Activated CD4-positive, alpha-beta memory T cell treated with anti-CD3 and anti-CD28 coated beads, Interleukin-2, amount 10 ng/mL, durations not matched to agents 7 days and 5 days (primary cell): ENCODE measurements at places on chromosomes 16 and 17. TPM values are rescaled to one million over a fixed set of nuclear protein-coding genes. Genes with fewer than 3 reads are reported as not detected.

DNA sequence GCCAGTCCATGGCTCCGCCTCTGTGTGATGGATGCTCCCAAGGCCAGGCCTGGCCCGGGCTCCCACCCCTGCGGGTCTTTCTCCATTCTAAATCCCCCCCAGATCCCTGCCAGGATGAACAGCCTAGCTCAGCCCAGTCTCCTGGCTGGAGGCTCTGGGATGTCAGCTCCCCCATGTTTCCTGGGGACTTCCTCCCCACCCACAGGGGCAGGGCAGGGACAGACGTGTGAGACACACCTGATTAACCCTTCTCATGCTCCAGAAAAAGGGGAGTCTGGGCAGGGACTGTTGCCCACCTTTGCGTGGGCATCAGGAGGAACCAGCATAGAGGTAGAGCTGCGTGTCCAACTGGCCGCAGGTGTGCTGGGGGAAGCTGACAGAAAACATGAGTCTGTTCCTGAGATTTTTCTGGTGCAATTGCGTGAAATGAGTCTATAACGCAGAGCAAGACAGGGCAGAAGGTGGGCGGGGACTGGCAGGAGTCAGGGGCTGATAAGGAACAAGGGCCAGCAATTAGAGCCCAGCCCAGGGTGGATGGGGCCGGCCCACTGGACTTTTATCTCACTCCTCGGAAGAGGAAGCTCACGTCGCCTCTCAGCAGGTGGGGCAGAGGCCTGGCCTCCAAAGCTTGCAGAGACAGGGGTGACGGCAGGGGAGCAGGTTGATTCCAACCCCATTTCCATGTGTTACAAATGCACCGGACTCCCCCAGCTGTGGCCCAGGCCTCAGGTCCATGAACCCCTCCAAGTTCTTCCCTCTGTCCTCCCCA is 238.2 kb downstream of the RBFOX3 start:
- H3K27me3 ChIP-seq, result no peaks in the 10 kb centered on the region
- no peaks in the 10 kb centered on the region for H3K36me3 ChIP-seq
- no peaks in the 10 kb centered on the region for H3K4me1 ChIP-seq

DNA sequence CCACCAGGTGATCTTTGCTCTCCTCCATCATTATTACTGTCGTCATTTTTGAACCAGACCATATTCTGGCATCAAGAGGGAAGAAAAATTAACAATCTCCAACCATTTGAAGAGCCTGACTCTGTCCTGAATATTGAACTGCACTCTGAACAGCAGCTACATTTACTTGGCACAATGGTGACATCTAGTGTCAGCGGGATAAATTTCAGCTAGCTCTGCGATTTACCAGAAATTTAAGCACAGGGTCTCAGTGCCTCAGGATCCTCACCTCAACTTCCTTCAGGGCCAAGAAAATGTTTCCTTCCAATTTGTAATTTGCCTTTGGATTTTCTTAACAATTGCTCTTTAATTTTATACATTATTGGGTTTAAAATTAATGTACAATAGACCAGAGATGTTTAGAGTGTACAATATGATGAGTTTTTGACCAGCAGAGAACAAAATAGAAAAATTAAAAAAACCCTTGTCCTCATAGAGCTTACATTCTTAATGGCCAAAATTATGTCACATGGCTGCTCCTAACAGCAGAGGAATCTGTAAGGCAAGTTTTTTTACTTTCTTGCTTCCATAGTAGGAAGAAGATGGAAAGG is 10.7 kb upstream of the ZNF19 start:
- peaks cover 3% of the 10 kb centered on the region for H3K27me3 ChIP-seq
- H3K36me3 ChIP-seq, result no peaks in the 10 kb centered on the region
- no peak overlapping the region for H3K27ac ChIP-seq
- no peak overlapping the region for H3K4me3 ChIP-seq

The NHLRC4 gene
- 2.3 TPM for total RNA-seq

GRCh38 chr16:361341-361871 is 8.9 kb upstream of the AXIN1 start:
- no peak overlapping the region for H3K4me3 ChIP-seq
- no peak overlapping the region for H3K27ac ChIP-seq
- peaks cover 5% of the 10 kb centered on the region for H3K4me1 ChIP-seq
- no peak for DNase-seq
- H3K27me3 ChIP-seq, result no peaks in the 10 kb centered on the region

DNA sequence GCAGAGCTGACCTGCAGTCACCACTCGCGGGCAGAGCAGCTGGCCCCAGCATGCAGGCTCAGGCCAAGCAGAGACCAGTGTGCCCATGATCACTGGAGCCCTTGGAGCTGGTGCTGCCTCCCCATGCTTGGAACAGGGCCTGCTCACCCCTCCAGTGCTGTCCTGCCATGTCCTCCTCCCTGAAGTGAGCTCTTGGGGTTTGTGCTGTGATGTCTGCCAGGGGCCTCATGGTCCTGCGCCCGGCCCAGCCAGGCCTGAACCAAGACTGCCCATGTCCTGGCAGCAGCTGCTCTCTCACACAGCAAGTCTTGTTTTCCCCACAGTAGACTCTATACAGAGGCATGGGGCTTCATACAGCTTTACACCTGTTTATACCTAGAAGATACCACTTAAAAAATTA is 24.6 kb downstream of the TMEM11 start:
- H3K4me1 ChIP-seq, result peaks cover 12% of the 10 kb centered on the region
- no peak overlapping the region for H3K4me3 ChIP-seq
- H3K36me3 ChIP-seq, result peaks cover 21% of the 10 kb centered on the region
- H3K27me3 ChIP-seq, result no peaks in the 10 kb centered on the region
- no peak overlapping the region for H3K27ac ChIP-seq

DNA sequence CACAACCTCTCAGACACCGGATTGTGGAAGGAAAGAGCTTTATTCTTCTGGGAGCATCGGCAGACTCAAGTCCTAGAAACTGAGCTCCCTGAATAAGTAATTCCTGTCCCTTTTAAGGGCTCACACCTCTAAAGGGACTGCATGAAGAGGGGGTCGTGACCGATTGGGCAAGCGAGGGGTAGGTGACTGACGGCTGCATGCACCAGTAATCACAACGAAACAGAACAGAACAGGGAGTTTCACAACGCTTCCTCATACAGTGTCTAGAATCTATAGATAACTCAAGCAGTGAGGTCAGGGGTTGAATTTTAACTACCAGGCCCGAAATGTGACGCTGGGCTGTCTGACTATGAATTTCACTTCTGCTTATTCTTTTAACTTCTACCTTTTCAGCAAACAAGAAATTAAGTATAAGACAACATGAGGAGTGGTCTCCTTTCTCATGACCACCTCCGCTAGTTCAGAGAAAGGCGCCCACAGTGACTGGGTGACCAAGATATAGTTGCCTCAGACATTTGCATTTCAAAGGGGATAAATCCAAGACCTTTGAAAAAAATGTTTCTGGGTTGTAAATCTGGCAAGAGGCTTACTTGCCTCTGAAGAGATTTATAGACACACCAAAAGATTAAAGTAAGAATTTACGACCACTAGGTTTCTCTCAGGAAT is 88.4 kb upstream of the ATF7IP2 start:
- peaks cover 2% of the 10 kb centered on the region for H3K27me3 ChIP-seq
- no peak for DNase-seq
- no peaks in the 10 kb centered on the region for H3K4me1 ChIP-seq
- no peak overlapping the region for H3K27ac ChIP-seq
- no peaks in the 10 kb centered on the region for H3K36me3 ChIP-seq
- H3K4me3 ChIP-seq, result no peak overlapping the region

- H3K4me1 ChIP-seq, result no peaks in the 10 kb centered on the region
- DNase-seq, result peak; percentile 28
- H3K27ac ChIP-seq, result no peak overlapping the region
- no peaks in the 10 kb centered on the region for H3K27me3 ChIP-seq
Measured at GRCh38 chr16:50644729-50645128, 36.4 kb downstream of the SNX20 start.

GRCh38 chr16:83842291-83842690 is 34.5 kb downstream of the HSBP1 start:
- H3K4me3 ChIP-seq, result no peak overlapping the region
- no peak overlapping the region for H3K27ac ChIP-seq

GRCh38 chr17:38476549-38476948 is 48.3 kb downstream of the ARHGAP23 start:
- no peak overlapping the region for H3K4me3 ChIP-seq
- H3K4me1 ChIP-seq, result no peaks in the 10 kb centered on the region
- no peak overlapping the region for H3K27ac ChIP-seq
- no peak for DNase-seq
- H3K36me3 ChIP-seq, result no peaks in the 10 kb centered on the region

- H3K27ac ChIP-seq, result no peak overlapping the region
- DNase-seq, result no peak
- H3K4me1 ChIP-seq, result no peaks in the 10 kb centered on the region
- no peak overlapping the region for H3K4me3 ChIP-seq
- peaks cover 14% of the 10 kb centered on the region for H3K36me3 ChIP-seq
Measured at GRCh38 chr16:47258874-47259461, 115.2 kb upstream of the NETO2 start.

DNA sequence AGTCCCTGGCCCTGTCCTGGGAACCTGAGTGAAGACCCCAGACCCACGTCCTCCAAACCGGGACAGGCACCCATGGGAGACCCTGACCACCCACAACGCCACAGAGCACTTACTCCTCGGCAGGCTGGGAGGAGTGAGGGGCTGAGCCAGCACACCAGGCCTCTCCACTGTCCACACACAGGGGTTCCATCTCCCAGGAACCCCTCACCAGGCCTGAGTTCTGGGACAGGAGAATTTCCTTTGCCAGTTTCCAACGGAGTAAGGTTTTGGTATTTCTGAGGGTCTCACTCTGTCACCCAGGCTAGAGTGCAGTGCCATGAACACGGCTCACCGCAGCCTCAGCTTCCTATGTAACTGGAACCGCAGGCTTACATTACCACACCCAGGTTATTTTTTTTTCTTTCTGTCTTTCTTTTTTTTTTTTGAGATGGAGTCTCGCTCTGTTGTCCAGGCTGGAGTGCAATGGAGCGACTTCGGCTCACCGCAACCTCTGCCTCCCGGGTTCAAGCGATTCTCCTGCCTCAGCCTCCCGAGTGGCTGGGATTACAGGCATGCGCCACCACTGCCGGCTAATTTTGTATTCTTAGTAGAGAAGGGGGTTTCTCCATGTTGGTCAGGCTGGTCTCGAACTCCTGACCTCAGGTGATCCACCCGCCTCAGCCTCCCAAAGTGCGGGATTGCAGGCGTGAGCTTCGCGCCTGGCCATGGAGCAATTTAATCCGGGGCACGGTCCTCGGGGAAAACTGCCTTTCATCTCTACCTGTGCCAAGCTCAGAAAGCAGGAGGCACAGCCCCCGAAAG is 1.6 kb downstream of the PGAP6 start:
- peak overlapping the region; percentile 86 for H3K27ac ChIP-seq
- H3K27me3 ChIP-seq, result peaks cover 10% of the 10 kb centered on the region
- peak overlapping the region; percentile 79 for H3K4me3 ChIP-seq
- peaks cover 24% of the 10 kb centered on the region for H3K4me1 ChIP-seq
- H3K36me3 ChIP-seq, result peaks cover 5% of the 10 kb centered on the region

The TMC8 gene
- 334 TPM for total RNA-seq

The PLA2G10 gene
- not detected for total RNA-seq

The PIK3R6 gene
- total RNA-seq, result 2.2 TPM

The SLFN5 gene
- 240 TPM for total RNA-seq

GRCh38 chr16:81163671-81164070 is 67.5 kb upstream of the GCSH start:
- H3K27ac ChIP-seq, result no peak overlapping the region
- H3K4me3 ChIP-seq, result no peak overlapping the region
- DNase-seq, result no peak
- no peaks in the 10 kb centered on the region for H3K27me3 ChIP-seq

The PPY gene
- total RNA-seq, result not detected
